HFFc6 (cell line): ENCODE measurements at places on chromosomes 3 and 15. TPM values are rescaled to one million over a fixed set of nuclear protein-coding genes. Genes with fewer than 3 reads are reported as not detected.

ETFA gene
- total RNA-seq: 140 to 158 TPM (median 155 TPM) in 3 replicates

CCDC12 gene
- total RNA-seq: 24.0 to 27.4 TPM (median 27.0 TPM) in 3 replicates

MME gene
- total RNA-seq: 34.3 to 62.8 TPM (median 40.1 TPM) in 3 replicates

CCDC13 gene
- total RNA-seq: 0.54 TPM in 1 of 3 replicates, not detected in the others

SYNPR gene
- not detected in 3 replicates for total RNA-seq

PPARG gene
- total RNA-seq: 3.7 to 4.5 TPM (median 4.0 TPM) in 3 replicates

NUP210 gene
- 0.33 to 3.3 TPM (median 0.48 TPM) in 3 replicates for total RNA-seq

CD80 gene
- total RNA-seq: not detected in 2 replicates

ANKRD34C gene
- total RNA-seq: not detected in 3 replicates

GOLGA6L7 gene
- total RNA-seq: not detected in 3 replicates

SKOR1 gene
- total RNA-seq: 0.08 and 0.09 TPM in 2 replicates

UPK1B gene
- total RNA-seq: not detected in 3 replicates

- DNase-seq: no peak
Observed at GRCh38 chr3:141528800-141529199, 42.0 kb downstream of the RASA2 start.

DNA sequence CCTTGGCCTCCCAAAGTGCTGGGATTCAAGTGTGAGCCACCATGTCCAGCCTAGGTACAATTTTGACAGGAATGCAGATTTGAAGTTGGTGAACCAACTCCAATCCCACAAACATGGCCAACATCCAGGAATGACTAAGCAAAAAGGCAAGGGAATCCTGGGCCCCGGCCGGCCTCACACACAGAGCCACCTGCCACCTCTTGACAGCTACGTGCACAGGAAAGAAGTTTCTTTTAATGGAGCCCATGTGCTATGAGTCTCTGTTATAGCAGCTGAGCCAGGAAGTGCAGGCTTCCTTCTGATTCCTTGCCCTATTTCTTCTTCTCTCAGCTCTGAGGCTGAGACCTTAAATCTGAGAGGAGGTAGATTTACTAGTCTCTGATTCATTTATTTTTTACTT lies 8.8 kb downstream of the TMEM40 start:
- peak; percentile 79 for DNase-seq

DNA sequence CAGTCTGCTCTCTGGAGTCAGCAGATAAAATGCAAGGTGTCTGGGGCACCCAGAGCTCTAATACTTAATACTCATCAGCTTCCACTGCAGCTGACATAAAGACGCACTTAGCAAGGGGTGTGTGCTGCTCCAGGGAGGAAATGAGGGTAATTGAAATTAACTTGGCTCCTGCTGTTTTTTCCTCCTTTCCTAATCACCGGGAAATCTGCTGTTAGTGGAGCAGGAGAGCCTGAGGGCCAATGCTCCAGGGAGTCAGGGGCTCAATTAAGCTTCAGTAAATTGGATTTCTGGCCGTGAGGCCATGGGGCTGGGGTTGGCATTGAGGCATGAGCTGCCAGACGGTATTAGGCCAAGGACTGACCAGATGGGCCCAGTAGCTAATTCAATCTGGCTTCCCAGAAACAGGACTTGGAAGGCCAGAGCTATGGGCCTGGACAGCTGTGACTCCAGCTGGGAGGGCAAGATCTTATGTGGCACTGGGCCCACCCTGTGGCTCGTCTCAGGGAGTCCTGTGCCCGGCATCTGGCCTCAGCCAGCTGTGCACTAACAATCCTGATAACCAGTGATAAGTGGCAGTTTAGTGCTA lies 30.7 kb upstream of the CHRNB4 start:
- DNase-seq: no peak

GRCh38 chr15:89430530-89431341 lies 65.6 kb downstream of the RHCG start:
- DNase-seq: peak; percentile 54

- DNase-seq: no peak
Observed at GRCh38 chr15:26838742-26839460, 28.0 kb upstream of the GABRA5 start.

- no peak for DNase-seq
Observed at GRCh38 chr3:78322780-78323179, 1282.9 kb downstream of the ROBO2 start.

- no peak for DNase-seq
Observed at GRCh38 chr15:38225381-38225780, 27.3 kb upstream of the SPRED1 start.

DNA sequence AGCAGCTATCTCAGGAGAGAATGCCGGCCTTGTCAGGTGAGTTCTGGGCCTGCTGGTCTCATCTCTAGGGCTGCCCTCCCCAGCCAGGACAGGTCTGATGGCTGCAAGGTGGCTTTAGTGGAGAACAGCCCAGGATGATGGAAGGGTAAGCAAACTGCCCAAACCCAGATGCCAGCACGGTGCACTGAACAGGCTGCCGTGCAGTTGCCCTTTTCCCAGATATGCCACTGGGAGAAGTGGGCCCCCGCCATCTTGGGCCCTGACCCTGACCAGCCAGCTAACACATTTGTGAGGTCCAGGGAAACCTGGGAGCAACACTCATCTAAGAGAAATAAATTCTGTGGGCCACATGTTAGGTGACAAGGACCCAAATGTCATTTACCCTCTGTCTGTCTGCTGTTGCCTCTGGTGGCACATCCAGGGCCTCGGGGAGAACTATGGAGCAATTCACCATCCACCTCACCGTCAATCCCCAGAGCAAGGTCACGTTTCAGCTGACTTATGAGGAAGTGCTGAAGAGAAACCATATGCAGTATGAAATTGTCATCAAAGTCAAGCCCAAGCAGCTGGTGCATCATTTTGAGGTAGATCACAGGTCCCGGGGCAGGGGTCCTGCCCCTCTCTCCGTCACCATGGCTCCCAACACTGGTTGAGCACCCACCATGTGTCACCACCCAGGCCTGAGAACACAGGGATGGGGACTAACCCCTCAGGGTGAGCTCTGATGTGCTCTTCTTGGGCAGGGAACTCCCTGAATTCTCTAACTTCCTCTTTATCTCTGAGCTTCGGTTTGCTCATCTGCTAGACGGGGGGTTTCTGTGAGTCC lies 1.8 kb downstream of the ITIH1 start:
- DNase-seq: no peak

GRCh38 chr3:186683979-186684378 lies 18.2 kb downstream of the HRG start:
- no peak for DNase-seq

- DNase-seq: no peak
Observed at GRCh38 chr3:52554026-52554755, 17.8 kb downstream of the UQCC5 start.

GRCh38 chr15:89813381-89814111 lies 1.1 kb downstream of the ANPEP start:
- DNase-seq: no peak

DNA sequence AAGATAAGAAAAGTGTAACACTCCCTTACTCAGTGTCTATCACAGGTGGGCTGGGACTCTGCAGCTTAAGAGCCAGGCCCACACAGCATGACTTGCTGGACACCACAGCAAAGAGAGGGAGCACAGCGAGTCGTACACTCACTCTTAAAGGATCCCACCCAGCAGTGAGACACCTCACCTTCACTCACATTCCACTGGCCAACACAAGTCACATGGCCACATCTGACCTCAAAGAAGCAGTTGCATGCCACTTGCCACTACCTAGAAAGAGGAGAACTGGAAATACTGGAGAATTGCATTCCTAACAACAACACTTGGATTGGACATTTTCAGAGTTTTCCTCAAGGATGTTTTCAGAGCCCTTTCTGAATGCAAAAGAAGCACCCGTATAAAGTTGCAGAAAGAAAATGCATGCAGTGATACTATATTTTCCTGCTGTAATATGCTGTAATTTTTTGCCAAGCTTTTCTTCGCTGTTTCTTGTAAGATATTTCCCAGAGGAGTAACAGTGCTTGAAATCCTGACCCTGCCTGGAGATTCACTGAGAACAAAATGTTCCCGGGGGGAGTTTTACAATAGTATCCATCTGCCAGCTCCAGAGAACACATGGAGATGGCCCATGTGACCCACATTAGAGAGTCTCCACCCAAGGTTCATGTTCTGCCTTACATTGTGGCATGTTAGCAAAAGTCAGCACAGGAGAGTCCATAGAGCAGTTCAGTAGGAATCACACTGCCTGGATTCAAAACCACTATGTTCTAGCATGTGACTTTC lies 42.2 kb downstream of the TRIM42 start:
- DNase-seq: no peak

DNA sequence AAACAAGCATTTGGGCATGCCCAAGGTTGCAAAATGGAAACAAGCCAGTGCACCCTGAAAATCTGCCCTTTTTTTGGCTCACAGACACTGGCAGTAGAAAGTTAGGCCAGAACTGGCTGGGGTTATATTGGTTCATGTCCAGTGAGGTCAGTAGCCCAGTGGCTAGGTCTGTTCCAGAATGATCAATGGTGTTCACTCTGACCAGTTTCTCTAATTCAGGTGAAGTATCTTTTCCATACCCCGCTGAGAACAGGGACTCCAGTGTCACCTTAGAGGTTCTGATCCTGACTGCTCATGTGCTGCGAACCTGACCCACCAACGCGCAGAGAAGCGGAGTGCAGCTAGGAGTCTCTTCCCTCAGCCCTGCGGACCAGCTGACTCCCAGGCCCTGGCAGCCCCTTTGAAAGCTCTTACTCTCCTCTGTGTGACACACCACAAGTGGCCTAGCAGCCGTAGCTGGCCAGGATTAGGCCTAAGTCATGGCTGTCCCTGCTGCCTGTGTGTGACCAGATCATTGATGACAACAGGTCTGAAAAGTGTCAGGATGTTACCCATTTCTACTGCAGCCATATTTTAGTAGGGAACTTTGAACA lies 123.5 kb downstream of the GHSR start:
- DNase-seq: no peak

- DNase-seq: peak; percentile 53
Observed at GRCh38 chr3:14231998-14232501, 53.4 kb downstream of the LSM3 start.

- DNase-seq: no peak
Observed at GRCh38 chr15:101045835-101046691, 126.9 kb downstream of the LRRK1 start.

GRCh38 chr3:133469140-133469731 lies 69.4 kb downstream of the BFSP2 start:
- DNase-seq: no peak

- no peak for DNase-seq
Observed at GRCh38 chr15:66896611-66897010, 168.8 kb upstream of the SMAD3 start.

GRCh38 chr3:36540888-36541518 lies 160.7 kb downstream of the STAC start:
- DNase-seq: no peak

DNA sequence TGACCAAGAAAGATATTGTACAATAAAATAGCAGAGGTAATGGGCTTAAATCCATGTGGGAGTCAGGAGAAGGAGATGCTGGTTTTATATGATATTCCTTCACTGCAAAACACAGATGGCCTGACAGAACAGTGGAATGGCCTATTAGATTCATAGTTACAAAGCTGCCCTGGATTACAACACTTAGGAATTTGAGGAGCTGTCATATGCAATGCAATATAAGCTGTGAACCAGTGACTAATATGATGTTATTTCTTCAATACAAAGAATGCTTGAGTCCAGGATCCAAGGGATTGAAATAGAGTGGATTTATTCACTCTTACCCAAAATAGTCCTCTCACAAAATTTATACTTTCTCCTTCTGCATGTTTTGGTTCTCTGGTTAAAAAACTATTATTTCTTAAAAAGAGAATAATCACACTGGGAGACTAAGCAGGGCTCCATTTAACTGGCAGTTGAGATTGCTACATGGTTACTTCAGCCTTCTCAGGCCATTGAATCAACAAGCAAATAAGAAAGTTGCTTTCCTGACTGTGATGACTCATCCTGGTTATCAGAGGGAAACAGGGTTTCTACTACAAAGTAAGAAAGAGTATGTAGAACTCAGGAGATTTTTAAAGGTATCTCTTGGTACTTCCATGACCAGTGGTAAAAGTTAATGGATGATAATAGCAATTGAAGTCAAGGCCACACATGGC lies 79.8 kb upstream of the ZPLD1 start:
- no peak for DNase-seq

DNA sequence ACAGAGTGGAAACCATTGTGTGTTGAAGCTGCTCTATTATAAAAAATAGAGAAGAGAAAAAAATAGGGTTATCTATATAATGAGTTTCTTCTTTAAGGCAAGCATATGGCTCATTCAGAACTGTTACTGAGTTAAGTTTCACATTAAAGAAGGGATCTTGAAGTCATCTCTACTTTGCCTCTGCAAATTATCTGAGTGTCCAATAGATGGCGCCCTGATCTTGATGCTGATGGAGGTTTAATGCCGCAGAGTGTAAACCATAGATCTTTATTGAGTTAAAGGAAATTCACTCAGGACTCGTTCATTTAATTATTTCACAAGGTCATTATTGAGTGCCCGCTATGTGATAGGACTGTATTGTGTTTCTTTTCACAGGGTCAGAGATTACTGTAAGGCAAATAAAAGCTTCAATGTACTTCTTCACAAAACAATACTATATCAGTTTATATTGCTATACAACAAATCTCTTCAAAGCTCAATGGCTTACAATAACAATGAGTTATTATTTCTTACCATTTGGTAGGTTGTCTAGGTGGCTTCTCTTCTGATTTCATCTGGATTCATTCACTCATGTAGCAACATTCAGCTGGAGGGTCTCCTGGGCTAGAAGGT lies 171.4 kb downstream of the NSUN3 start:
- DNase-seq: peak; percentile 51

DNA sequence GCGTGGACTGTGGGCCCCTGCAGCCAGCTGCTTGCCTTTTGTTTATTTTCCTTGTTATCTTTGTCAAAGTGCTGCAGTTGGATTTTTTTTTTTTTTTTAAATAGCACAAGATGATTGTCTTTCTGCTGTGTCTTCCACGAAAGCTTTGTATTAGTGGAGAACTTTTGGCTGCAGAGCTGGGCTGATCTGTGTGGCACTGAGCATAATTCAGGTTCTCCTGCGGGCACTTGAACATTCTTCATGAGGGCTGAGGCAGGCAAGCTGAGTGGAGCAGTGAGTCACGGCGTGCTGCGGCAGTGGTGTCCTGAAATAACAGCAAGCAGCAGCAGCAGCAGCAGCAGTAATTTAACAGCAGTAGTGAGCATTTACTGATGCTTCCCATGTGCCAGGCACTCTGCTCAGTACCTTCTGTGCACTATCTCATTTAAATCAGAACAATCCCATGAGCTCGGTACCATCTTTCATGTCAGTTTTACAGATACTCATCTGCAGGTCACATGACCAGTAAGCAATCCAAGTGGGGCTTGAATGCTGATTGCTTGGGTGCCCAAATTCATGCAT lies 45.8 kb downstream of the MITF start:
- DNase-seq: peak; percentile 91

DNA sequence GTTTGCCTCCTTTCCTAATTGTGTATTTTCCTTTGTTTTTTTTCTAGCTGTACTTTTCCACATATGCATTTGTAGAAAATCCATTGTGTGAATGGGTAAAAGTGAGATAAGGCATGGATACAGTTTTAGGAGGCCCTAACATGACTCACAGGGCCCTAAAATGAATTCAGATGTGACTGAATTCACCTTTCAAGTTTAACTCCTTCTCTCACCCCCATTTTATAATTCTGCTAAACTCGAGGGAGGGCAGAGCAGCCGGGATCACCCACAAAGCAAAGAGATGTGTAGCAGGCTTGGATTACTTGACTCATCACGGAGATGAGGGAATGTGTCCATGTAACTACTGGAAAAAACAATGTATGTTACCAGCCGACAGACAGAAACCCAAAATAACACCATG lies 59.9 kb downstream of the FOXP1 start:
- DNase-seq: no peak
